ENCODE measurements at places on chromosomes 1 and 21.

DNA sequence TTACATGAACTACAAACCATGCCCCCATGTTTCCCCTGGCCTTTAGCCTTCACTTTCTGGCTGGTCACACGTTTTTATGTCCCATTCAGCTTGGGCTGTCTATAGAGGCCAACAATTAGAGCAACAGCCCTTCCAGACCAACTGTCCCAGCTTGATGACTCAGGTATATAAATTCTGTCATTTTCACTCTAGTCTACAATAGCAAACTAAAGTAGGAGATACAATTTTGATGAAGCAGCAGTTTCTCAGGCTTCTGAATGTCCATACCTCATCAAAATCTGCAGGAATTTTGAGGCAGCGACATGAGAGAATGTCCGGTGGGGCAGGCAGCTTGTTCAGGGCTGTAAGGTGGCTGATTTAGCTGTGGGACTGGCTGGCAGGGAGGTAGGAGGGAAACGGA lies 45.6 kb upstream of the VAV3 start:
- DNase-seq = no peak

- no peak for DNase-seq
Measured at GRCh38 chr1:113881661-113882060, 5.7 kb downstream of the BCL2L15 start.

GRCh38 chr1:199774433-199775089 lies 252.9 kb upstream of the NR5A2 start:
- DNase-seq = no peak

- peak; percentile 62 for DNase-seq
Measured at GRCh38 chr1:27341525-27342252, at the start of gene SYTL1. TSS of gene SYTL1 (plus strand) at chr1:27342022. CDS start at chr1:27345335, 3,313 bp downstream.

- DNase-seq = no peak
Measured at GRCh38 chr1:214220891-214221290, 60.1 kb upstream of the SMYD2 start.

DNA sequence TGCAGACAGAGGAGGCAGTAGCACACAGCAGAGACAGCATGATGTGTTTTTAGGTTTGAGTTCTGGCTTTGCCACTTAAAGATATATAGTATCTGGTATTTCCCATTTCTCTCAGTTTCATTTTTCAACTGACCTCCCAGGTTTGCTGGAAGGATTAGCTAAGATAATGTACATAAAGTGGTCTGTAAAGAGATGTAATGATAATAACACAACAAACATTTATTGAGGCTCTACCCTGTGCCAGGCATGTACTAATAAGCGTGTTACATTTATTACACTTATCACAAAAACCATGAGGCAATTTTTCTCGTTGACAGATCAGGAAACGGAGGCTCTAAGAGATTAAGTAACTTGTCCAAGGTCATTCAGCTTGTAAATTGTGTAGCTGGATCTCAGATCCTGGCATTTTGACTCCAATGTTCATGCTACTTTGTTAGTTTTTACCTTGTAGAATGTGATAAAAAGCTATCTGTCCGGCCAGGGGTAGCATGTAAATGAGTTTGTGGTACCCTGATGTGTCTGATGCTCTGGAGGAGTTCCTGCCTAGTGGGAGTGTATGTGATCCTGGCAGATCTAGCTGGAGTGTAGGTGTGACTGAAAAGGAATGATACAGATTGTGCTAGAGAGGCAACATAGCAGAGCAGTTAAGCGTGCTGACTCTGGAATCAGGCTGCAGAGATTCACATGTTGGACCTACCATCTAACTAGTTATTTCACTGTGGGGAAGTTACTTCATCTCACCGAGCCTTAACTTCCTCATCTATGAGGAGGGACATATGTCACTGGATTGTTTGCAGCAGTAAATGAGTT lies 146.6 kb downstream of the VPS13D start:
- DNase-seq = no peak

DNA sequence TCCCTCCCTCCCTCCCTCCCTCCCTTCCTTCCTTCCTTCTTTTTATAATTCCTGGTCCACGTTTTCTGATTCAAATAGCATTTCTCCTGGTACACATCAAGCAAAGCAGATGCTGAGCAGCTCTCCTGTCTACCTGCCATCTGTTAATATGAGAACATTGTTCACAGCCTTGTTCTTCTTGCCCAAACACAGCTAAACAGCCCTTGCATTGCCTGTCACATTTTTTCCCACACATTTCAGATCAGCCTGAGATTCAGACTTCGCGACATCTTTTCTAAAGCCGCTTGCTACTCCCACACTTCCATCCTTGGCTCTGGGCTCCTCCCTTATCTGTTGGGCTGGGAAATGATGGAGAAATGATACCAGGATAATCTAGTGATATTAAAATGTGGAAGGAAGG lies 200.5 kb downstream of the PCP4 start:
- DNase-seq = no peak

GRCh38 chr21:18147678-18148077 lies 97.0 kb upstream of the CHODL start:
- no peak for DNase-seq

GRCh38 chr1:204885288-204885711 lies 14.6 kb downstream of the NFASC start:
- DNase-seq = no peak

DNA sequence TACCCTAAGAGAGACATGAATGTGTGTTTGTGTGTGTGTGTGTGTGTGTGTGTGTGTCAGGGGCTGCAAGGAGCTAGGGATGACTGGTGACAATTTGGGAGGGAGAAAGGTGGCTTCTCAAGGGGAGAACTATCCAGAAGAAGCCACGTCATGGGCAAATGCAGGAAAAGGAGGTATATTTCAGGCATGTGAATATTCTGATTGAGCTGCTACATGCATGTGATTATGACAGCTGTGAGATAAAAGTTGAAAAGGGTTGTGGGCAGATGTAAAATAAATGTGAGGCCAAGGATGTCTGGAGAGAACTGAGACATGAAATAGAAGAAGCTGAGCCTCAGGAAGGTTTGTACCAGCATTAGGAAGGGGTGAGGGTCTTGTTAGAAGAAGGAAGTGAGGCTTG lies 4.5 kb downstream of the CYP4A11 start:
- DNase-seq = no peak

DNA sequence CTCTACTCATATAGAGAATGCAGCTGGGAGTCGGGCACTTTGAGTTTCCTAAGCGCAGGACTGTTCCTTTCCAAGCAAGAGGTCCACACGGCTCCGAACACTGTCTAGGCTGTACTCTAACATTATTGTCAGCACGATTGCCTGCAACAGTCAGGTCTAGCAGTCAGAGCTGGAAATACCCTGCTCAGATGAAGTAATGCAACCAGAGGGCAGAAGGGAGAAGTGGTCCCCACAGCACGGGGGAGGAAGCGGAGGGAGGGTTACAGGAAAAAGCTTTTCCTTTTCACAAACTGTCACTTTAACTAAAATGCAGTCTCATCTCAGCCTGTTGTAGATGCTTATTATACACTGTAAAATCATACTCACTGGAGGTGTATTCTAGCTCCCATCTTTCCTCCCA lies 98.9 kb upstream of the SLC44A3 start:
- DNase-seq = no peak

DNA sequence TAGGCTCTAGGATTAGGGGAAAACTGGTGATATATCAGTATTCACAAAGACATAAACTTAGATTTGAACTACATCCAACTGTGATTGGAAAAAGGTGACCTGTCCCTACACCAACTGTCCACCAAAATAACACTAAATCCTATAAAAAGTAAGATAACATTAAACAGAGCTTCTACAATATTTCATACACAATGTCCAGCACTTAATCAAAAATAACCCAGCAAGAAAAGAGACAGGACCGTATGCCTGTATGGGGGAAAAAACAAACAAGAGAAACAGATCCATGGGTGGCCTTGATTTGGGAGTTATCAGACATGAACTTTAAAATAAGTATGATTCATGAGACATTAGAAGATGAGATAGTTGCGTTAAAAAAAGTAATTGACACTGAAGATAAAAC lies 9.7 kb upstream of the COL6A2 start:
- DNase-seq = no peak

- no peak for DNase-seq
Measured at GRCh38 chr1:115172270-115172669, 83.0 kb upstream of the TSPAN2 start.

GRCh38 chr1:1841575-1841995 lies 49.3 kb downstream of the GNB1 start:
- no peak for DNase-seq

DNA sequence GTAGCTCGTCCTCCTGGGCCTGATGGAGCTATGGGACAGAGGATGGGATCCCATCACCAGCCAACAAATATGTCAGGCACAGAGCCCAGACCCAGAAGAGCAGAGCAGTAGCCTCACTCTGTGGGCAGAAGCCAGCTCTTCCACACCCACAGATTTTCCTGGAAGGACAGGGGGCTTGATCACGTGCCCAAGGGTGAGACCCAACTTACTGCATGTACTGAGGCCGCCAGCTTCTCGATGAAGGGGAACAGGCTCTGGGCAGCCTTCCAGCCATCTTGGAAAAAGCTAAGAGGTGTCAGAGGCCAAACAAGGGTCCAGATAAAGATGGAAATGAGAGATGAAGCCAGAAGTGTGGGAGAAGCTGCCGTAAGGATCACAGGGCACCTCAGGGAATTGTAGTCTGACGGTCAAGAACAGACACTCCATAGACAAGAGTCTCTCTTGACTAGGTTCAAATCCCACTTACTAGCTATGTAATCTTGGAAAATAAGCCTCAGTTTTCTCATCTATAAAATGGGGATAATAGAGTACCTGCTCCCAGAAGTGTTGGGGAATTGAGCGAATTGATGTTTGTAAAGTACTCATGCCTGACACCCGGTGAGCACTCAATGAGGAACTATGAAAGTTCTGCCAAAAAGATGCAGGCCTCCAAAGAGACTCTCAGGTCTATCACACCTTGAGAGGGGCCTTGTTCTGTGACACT lies 17.0 kb upstream of the TCEA3 start:
- DNase-seq = no peak

- no peak for DNase-seq
Measured at GRCh38 chr1:112565800-112566199, 53.1 kb downstream of the ST7L start.

- peak; percentile 59 for DNase-seq
Measured at GRCh38 chr1:206925106-206925736, 3.5 kb upstream of the FCMR start.

- no peak for DNase-seq
Measured at GRCh38 chr1:29703596-29704370, 467.5 kb downstream of the PTPRU start.

DNA sequence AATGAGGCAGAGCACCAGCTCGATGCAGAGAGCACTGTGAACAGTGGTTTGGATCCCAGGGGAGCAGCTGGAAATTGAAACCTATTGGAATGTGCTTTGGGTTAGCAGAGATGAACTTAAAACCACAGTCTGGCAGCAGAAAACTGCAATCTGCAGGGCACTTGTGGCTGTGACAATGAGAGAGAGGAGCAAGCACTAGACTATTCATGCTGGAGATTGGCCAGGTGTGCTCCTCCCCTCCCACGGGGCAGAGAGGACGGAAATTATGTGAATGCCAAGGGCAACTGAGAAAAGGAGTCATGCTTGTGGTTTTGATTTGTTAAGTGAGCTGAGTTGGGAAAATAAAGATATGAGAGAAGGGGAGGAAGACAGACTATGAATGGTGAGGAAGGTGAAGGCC lies 38.1 kb downstream of the HSD3B2 start:
- no peak for DNase-seq

- DNase-seq = no peak
Measured at GRCh38 chr1:15051882-15052528, 101.5 kb upstream of the TMEM51 start.

DNA sequence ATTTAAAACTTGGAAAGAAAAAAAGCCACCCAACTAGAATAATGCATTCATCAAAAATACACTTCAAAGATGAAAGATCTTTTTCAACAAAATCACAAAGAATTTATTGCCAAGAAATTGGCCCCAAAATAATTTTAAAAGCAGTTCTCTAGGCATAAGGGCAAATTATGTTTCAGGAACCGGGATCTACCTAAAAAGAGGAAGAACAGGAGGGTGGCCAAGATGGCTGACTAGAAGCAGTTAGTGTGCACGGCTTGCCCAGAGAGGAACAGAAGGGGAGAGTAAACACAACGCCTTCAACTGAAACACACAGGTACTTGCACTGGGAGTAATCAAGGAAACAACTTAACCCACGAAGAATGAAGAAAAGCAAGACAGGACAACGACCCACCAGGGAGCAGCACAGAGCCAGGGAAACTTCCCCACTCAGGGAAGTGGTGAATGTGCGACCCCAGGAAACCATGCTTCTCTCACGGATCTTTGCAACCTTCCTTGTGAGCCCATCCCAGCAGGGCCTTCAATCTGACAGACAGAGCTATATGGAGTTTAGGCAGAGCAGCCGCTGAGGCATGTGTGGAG lies 46.1 kb downstream of the ACKR1 start:
- no peak for DNase-seq

DNA sequence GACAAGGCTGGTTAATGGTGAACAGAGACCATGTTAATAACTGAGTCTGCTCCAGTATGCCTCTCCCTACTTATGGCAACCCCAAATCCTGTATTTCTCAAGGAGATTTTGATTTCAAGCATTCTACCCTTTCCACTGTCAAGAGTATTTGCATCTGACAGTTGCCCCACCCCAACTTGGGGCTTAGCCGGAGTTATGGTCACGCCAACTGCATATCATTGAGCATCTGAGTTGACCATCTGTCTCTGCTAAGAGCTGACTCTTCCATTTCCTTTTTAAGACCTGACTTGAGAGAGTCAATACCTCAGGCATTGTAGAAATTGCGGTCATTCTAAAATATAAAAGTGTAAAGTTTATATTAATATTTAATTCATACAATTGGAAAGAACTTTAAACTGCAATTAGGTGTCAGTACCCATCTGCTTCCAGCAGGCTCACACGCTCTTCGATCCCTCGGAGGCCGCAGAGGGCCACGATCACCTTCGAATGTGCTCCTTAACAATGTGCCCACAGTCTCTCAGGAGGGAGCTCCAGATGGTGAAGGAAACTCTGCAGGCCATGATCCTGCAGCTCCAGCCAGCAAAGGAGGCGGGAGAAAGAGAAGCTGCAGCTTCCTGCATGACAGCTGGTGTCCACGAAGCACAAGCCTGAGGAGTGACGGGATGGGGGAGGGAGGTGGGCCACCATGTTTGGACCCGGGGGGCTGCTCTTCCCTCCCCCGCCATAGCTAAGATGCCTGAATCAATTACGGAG lies 409.8 kb downstream of the DISC1 start:
- DNase-seq = no peak

GRCh38 chr1:204222764-204223055 lies 8.9 kb upstream of the GOLT1A start:
- no peak for DNase-seq

GRCh38 chr1:212504171-212504803 lies 71.6 kb downstream of the NENF start:
- DNase-seq = no peak
